ENCODE measurements at places on chromosomes 6 and 20. TPM values are rescaled to one million over a fixed set of nuclear protein-coding genes. Genes with fewer than 3 reads are reported as not detected.

- no peak for DNase-seq
Observed at GRCh38 chr6:134896910-134897309, 53.0 kb downstream of the ALDH8A1 start.

DNA sequence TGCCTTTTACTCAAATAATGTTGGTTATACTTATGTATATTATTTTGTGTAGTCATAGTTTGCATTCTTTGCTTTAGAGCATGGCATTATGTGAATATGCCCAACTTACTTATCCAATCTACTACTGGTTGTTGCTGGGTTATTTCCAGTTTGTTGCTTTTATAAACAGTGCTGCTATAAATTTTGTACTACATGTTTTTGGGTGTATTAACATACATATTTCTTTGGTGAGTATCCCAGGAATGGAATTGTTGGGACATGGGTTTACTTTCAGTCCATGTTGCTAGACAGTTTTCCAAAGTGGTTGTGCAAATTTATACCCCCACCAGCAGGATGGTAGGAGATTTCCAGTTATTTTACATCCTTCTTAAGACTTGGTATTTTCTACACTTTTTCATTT lies 157.1 kb upstream of the THEMIS start:
- DNase-seq: peak; percentile 48

- no peak for DNase-seq
Observed at GRCh38 chr6:106308985-106309384, 16.6 kb downstream of the ATG5 start.

DNA sequence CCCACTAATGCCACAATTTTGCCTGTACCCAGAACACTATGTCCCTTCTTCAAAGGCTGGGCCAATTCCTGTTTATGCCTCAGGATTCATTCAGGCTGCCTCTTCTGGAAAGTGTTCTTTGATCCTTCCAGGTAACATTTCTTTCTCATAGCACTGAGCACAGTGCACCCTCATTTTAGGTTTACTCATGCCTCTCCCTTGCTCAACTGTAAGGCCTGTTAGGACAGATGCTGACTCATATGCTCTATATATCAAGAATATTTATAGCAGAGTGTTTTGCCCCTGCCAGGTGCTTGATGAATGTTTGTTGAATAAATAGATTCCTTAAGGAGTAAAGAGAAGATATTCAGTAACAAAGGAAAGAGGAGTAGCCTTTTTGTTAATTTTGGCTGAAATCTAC lies 263.9 kb downstream of the PHF3 start:
- peak; percentile 81 for DNase-seq

GRCh38 chr6:134196568-134197193 lies 121.2 kb downstream of the SGK1 start:
- no peak for DNase-seq

- DNase-seq: no peak
Observed at GRCh38 chr6:122610690-122611455, 668 bp downstream of the PKIB start.

GRCh38 chr6:119350202-119350951 lies 816 bp upstream of the MAN1A1 start:
- DNase-seq: peak; percentile 86

- no peak for DNase-seq
Observed at GRCh38 chr20:46545077-46545826, 5.2 kb downstream of the OCSTAMP start.

DNA sequence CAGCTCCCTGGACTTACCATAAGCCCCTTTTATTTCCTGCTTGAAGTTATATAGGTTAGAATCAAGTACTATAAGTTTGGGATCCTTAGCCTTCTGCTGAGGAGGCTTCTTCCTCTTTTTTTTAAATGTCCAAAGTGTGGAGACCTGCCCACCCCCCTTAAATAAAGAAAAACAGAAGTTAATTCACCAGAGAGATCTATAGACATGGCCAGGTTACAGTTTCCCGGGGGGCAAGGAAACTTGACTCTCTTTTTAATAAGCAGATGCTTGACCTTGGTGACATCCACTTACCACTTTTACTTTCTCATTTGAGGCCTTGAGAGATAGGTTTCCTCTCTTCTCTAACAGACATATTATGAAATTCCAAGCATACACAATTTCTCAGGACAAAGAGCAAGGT lies 88.3 kb downstream of the BMP2 start:
- DNase-seq: no peak

GRCh38 chr20:40797425-40797824 lies 108.4 kb upstream of the MAFB start:
- peak; percentile 24 for DNase-seq

GRCh38 chr6:83958241-83958685 lies 75.3 kb upstream of the MRAP2 start:
- DNase-seq: peak; percentile 65

DNA sequence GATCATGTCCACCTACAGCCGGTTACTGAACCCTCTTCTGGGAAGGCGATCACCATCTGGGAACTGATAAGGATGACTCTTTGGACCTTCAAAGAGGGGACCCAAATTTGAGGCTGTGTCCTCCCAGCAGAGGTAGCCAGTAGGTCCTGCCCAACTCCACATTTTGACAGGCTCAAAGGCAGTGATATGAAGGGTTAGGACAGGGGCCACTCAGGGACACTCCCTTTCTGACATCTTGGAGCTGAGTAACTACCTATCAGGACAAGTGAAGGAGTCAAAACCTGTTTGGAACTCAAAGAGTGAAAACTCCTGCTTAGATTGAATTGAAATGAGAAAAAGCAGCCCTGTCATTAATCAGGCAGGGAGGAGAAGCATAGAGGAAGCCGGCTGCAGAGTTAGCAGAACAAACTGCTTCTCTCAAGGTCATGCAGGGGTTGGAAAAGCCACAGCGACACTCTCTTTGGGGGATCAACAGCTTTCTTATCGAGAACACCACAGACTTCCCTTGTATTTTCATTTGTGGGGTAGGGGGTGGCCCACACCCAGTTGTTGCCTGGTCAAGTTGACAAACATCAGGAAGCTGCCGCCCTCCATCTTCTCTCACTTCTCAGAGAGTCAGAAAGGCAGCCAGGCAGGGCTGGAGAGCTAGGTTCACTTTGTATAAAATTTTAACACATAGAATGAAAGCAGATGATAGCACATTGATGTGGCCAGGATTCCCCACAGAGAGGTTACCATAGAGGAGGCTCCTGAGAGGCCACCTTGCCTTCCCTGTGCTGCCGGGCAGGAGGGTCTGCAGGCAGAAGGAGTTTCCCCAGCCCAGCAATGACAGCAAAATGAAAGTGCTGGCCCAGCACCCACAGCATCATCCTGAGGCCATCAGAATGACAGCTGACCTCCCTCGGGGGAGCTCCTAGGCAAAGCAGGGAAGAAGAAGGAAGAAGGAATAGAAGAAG lies 47.6 kb downstream of the AGPAT4 start:
- DNase-seq: no peak

GRCh38 chr6:112997421-112998085 lies 650.4 kb downstream of the RFPL4B start:
- DNase-seq: no peak

DNA sequence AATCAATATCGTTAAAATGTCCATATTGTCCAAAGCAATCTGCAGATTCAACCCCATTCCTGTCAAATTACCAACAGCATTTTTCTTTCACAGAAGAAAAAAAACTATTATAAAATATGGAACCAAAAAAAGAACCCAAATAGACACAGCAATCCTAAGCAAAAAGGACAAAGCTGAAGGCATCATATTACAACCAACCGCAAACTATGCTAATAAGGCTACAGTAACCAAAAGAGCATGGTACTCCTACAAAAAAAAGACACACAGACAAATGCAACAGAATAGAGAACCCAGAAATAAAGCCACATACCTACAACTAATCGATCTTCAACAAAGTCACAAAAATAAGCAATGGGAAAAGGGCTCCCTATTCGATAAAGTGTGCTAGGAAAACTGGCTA lies 49.2 kb downstream of the RNGTT start:
- peak; percentile 27 for DNase-seq

DNA sequence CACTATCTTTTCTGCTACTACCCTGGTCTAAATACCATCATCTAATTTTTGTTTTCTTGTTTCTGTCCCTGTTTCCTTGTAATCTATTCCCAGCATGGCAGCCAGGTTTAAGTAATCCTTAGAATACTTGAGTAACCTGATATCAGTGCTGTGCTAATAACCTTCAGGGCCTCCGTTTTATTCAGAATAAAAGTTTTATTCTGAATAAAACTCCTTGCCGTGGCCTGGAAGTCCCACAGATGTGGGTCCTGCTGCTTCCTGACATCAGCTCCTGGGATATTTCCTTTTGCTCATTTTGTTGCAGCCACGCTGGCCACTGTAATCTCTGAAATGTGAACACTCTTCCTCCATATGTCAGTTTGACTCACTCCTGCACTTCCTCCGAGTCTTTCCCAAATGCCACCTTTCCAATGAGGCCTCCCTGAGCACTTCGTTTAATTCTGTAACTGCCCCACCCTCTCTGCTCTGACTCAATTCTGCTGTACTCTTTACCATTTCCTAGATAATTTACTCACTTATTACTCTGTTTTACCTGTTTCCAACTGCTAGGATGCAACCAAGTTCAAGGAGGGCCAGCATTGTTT lies 114.0 kb upstream of the FOXA2 start:
- no peak for DNase-seq

SCRT2 gene
- total RNA-seq: not detected

C6orf15 gene
- total RNA-seq: not detected

PRR18 gene
- not detected for total RNA-seq

FNDC1 gene
- total RNA-seq: under 0.01 TPM

GFRAL gene
- not detected for total RNA-seq

BHLHE23 gene
- total RNA-seq: not detected

NKX2-4 gene
- not detected for total RNA-seq

IP6K3 gene
- total RNA-seq: 2.6 TPM

NDUFAF5 gene
- total RNA-seq: 22.9 TPM

SIRPA gene
- 3.9 TPM for total RNA-seq
